ENCODE measurements at places on chromosomes 3 and 15. TPM values are rescaled to one million over a fixed set of nuclear protein-coding genes. Genes with fewer than 3 reads are reported as not detected.

GRCh38 chr15:89243046-89243690 is 611 bp upstream of the FANCI start:
- peaks cover 10% of the 10 kb centered on the region for H3K4me1 ChIP-seq
- DNase-seq, result no peak
- H3K27me3 ChIP-seq, result no peaks in the 10 kb centered on the region
- H3K27ac ChIP-seq, result peak overlapping the region; percentile 67

GRCh38 chr3:150165396-150166094 is 194.8 kb upstream of the PFN2 start:
- DNase-seq, result no peak
- H3K27ac ChIP-seq, result no peak overlapping the region
- no peaks in the 10 kb centered on the region for H3K4me1 ChIP-seq
- no peaks in the 10 kb centered on the region for H3K27me3 ChIP-seq
- H3K4me3 ChIP-seq, result no peak overlapping the region
- H3K36me3 ChIP-seq, result no peaks in the 10 kb centered on the region

DNA sequence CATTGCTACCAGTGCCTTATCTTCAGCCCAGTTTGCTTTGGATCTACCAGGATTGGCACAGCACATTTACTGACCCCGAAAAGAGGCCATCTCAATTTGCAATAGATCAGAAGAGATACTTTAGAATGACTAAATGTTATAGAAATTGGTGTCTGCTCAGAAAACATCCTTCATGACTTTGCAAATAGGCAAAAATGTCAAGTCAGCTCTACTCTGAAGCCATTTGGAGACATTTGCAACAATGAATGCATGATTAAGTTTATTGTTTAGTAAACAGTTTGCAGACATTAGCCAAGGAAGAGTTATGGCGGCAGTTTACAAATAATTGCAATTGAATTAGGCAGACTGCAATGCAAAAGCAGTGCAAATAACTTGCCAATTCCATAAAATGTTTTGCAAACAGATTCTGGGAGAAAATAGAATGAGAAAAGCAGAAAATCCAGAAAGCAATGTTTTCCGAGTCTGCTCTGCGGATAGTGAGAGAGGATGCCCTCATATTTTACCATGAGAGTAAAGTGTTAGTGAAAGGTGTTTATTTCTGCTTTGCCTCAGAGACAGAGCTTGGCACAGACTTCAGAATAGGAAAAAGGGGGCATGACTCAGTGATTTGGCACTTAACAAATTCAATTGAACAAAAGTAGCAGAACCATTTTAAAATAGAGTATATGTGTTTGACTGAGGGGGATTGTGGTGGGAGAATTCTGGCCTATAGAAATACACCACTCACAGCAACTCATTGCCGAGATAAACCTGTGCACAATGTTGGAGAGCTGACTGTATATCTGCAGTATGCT is 334.9 kb upstream of the NR2F2 start:
- H3K4me1 ChIP-seq, result no peaks in the 10 kb centered on the region
- H3K36me3 ChIP-seq, result no peaks in the 10 kb centered on the region
- no peak overlapping the region for H3K27ac ChIP-seq
- no peaks in the 10 kb centered on the region for H3K27me3 ChIP-seq

DNA sequence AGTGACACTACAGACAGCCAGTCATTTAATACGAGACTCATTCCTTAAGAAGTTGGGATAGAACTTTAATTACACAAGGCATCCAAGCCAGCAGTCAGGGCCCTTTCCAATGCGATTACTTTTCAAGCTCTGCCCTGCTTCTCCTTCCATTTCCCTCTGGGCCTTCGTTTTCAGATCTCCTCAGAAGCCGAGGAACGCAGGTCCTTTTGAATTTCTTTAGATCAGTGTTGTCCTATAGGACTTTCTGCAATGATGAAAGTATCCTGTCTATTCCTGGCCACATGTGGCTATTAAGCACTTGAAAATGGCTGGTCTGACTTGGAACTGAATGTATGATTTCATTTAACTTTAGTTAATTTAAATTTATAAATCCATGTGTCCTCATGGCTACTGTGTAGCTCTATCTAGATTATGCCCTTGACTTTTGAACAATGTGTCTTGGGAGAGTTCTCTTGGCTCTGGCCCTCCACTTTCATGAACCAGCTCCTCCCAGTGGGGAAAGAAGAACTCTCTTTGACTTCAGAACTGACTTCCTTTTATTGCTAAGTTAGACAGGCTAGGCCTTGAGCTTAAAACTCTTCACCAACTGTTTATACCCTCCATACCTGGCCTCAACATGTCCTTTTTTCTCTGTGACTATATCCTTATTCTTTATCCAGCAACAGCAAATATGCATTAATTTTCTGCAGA is 22.6 kb downstream of the TGFBR2 start:
- H3K27ac ChIP-seq, result peak overlapping the region; percentile 64
- peaks cover 100% of the 10 kb centered on the region for H3K4me1 ChIP-seq
- H3K4me3 ChIP-seq, result no peak overlapping the region
- no peak for DNase-seq
- peaks cover 12% of the 10 kb centered on the region for H3K36me3 ChIP-seq
- H3K27me3 ChIP-seq, result no peaks in the 10 kb centered on the region

DNA sequence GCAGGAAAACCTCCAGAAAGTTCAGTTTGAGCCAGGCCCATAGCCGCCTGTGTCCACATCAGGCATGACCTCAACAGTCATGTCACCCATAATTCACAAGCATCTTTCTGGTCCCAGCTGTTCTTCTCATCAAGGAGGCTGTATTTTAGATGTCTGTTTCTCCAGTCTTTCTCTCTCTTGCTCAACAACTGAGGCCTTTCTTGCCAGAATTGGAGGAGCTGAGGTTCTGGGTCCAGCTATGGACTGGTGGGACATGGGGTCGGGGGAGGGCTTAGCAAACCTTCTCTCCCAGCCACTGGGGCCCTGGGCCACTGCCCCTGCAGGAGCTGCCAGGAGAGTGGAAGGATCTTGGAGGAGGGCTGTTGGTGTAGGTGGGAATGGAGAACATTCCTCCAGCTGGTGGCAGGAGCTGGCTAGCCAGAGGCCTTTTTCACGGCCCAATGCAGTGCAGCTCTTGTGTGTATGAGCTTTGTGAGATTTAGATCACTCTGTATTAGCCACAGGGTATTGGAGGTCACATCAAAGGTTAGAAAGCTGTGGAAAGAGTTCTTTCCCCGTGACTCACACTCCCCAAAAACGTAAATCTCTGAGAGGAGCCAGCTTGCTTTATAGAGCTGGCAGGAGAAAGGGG is 23.5 kb downstream of the MAGEF1 start:
- peak overlapping the region; percentile 24 for H3K27ac ChIP-seq
- no peak overlapping the region for H3K4me3 ChIP-seq
- no peaks in the 10 kb centered on the region for H3K27me3 ChIP-seq
- peaks cover 34% of the 10 kb centered on the region for H3K4me1 ChIP-seq
- no peaks in the 10 kb centered on the region for H3K36me3 ChIP-seq

DNA sequence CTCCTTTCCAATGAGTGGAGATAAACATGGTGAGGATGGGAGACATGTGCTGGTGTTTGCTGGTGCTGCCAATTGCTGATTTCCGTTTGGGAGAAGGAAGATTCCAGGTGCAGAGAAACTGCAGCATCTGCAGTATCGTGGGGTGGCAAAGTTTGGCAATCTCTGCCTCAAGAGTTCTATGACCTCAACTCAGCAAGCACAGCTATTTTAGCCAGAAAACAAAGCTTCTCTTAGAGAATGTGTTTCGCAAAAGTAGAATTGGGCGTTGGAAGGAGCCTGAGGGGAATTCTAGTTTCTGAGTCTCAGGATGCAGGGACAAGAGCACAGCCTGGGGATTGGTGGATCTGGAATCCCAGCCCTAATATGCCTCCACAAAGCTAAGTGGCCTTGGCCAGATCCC is 18.2 kb upstream of the SHC4 start:
- no peaks in the 10 kb centered on the region for H3K36me3 ChIP-seq
- no peak overlapping the region for H3K27ac ChIP-seq
- H3K4me3 ChIP-seq, result no peak overlapping the region

DNA sequence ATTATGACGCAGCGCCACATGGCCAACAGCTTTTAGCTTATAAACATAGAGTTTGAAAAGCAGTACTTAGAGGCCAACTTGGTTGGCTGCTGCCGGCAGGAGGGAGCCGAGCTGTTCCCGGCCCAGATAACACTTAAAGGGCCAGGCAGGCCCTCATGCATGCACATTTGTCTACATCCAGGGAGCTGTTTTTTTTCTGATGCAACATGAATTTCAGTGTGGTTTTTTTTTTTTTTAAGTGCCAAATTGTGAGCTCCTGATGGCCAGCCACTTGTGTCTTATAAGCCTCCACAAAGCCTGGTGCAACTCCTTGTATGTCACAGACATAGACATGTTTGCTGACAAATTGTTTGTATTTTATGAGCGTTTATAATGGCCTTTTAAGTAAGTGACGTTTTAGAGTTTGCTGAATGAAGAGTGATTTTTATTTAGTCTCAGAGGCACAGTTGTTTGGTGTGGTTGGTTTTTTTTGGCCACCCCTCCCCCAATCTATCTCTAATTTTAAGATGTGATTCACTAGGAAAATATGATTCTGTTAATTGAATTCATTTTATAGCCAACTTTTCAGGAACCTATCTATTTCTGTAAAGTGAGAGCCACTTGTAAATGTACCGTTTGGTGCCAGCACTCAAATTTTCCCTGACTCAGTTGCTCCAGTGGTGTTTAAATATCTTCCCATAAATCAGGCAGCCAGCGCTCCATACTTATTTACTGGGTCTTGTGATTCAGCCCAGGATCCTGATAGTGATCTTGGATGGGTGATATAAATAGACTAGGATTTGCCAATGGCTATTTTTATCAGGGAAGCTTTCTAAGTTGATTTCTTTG is 134.3 kb downstream of the VGLL4 start:
- peak overlapping the region; percentile 2 for H3K4me3 ChIP-seq
- peak overlapping the region; percentile 59 for H3K27ac ChIP-seq
- H3K36me3 ChIP-seq, result no peaks in the 10 kb centered on the region
- peaks cover 55% of the 10 kb centered on the region for H3K4me1 ChIP-seq
- peak; percentile 67 for DNase-seq
- H3K27me3 ChIP-seq, result no peaks in the 10 kb centered on the region

DNA sequence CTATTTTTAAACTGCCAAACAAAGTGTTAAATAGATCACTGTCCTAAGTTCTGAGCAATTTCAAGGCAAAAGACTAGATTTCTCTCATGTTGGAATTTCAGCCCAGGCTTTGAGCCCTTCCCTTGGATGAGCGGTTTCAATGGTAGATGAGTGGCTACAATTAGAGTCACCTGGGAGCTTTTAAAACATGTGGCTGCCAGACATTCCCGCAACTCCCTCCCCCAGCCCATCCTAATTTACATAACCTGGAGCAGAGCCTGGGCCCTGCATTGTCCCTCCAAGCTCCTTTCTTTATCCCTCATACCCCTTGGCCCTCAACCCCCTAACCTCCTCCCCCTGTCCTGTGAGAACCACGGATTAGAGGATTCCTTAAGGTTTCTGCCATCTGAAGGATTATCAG is 357.5 kb upstream of the UMPS start:
- H3K4me1 ChIP-seq, result no peaks in the 10 kb centered on the region
- H3K27me3 ChIP-seq, result no peaks in the 10 kb centered on the region
- H3K27ac ChIP-seq, result no peak overlapping the region
- no peaks in the 10 kb centered on the region for H3K36me3 ChIP-seq

DNA sequence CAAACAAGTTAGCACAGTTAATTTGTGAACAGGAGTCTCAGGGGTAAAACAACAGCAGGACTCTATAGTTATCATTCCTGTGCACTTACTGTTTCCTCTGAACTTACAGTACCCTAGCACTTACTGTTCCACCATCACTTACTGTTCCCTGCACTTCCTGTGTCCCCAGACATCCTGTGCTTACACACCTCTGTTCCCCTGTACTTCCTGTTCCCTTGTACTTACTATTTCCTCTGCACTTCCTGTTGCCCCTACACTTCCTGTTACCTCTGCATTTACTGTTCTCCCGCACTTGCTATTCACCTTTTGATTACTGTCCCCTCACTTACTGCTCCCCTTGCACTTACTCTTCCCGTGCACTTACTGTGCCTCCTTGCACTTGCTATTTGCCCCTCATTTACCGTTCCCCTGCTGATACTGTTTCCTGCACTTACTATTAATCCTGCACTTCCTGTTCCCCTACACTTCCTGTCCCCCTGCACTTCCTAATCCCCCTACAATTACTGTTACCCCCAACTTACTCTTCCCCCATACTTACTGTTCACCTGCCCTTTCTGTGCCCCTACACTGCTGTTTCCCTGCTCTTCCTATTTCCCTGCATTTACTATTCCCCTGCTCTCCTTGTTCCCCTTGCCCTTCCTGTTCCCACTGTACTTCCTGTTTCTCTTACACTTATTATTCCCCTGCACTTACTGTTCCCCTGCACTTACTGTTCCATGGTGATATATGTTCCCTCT is 30.3 kb downstream of the TPRA1 start:
- H3K36me3 ChIP-seq, result no peaks in the 10 kb centered on the region
- no peaks in the 10 kb centered on the region for H3K4me1 ChIP-seq
- no peak overlapping the region for H3K27ac ChIP-seq
- no peaks in the 10 kb centered on the region for H3K27me3 ChIP-seq

GRCh38 chr3:18968120-18968519 is 180.2 kb upstream of the KCNH8 start:
- no peaks in the 10 kb centered on the region for H3K4me1 ChIP-seq
- H3K4me3 ChIP-seq, result no peak overlapping the region
- no peak for DNase-seq
- no peaks in the 10 kb centered on the region for H3K36me3 ChIP-seq
- H3K27ac ChIP-seq, result no peak overlapping the region
- no peaks in the 10 kb centered on the region for H3K27me3 ChIP-seq

The ETV5 gene
- total RNA-seq, result 65.5 TPM

The IGSF11 gene
- 1.1 TPM for total RNA-seq

The CCDC39 gene
- total RNA-seq, result 2.2 TPM

The AGTR1 gene
- 10.8 TPM for total RNA-seq

The IQCB1 gene
- total RNA-seq, result 19.6 TPM

The RFX7 gene
- total RNA-seq, result 17.2 TPM

The C2CD4B gene
- total RNA-seq, result 2.6 TPM

The LRRC31 gene
- 1.1 TPM for total RNA-seq

The ARPIN gene
- total RNA-seq, result 30.9 TPM

The ZKSCAN7 gene
- total RNA-seq, result 3.9 TPM

The SCAPER gene
- total RNA-seq, result 34.2 TPM

The DISP2 gene
- 4.3 TPM for total RNA-seq

The HRG gene
- total RNA-seq, result not detected

Measured in lower lobe of right lung (tissue), 2 donors.